ENCODE measurements at places on chromosomes 1 and 21. TPM values are rescaled to one million over a fixed set of nuclear protein-coding genes. Genes with fewer than 3 reads are reported as not detected.
A peak's percentile ranks its signal among the peaks of the same experiment; 100 is the strongest.

FCRLB gene
- 0.53 TPM for total RNA-seq

DNA sequence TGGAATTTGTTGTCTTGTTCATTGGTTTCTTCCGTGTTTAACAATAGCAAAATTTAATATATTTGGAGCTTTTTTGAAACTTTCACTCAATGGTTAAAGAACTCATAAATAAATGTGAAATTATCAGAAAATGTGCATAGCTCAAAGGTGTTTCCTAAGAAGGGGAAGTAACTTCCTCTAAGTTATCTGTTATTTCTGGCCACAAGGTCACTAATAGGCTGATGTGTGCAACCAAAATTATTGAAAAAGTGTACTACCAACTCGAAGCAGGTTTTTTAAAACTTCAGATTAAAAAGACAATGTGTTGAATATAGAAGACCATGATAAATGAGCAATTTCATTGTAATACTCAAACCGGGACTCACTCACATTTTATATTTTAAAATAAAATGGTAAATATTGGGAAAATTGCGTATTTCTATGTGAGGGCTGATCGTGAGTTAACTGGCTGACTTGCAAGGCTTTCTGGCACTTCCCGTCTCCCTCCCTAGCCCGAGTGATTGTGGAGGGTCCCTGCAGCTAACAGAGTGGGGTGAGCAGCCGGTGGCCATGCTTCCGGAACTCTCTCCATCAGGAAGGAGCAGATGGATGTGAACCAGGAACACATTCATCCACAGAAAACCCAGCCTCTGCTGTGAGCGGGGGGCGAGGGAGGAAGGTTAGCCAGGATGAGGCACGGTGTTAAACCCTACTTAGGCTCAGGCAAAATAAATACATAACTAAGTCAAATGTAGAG lies 96.9 kb downstream of the ERG start:
- no peak for DNase-seq

GRCh38 chr1:171981303-171981702 lies 140.0 kb downstream of the DNM3 start:
- DNase-seq = no peak

DNA sequence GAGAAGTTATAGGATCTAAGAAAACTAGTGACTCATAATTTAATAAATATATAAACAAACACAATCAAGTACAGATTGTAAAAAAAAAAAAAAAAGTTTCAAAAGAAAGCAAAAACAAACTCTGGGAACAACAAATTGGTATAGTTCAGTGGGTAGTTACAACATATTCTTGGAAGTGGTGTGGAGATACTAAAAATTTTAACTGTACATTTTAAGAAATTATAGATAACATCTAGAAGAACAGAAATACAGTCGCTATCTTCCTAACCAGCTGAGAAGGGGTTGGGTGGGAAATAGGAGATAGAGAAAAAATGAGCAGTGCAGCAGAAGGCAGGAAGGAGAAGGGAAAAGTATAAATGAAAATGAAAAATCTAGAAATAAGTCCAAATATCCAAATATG lies 70.5 kb downstream of the LRRC8C start:
- no peak for DNase-seq

DNA sequence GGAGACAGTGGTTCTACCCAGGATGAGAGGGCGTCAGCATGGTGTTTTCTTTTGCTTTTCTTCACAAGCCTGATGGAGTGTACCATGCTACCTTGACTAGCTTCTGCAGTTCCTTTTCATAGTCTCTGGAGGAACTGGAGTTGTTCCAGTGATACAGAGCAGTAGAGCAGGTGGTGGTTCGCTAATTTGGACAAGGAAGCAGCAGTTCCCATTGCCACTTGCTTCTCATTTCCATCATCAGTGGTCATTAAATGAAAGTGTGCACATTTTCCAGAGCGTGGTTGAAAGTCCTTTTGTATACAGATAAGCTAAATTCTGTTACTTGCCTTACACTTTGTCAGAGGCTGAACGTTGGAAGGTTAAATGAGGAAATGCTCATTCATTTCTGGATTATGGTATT lies 182.3 kb downstream of the C1orf21 start:
- DNase-seq = no peak

DNA sequence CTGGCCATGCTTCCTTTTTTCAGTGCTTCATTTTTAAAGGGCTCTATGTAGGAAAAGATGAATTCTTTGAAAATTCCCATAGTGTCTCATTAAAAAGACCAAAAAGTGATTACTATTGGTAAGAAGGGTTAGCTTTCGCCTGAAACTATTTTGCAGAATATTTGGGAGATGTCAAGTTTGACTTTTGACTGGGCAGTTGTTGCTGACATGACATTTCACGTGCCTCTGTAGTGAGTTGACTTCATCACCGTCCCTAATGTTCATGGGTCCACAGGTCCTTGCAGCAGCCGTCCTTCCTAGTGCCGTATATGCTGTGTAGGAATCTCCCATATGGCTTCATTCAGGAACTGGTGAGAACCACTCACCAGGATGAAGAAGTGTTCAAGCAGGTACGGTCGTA lies 88.7 kb upstream of the KIF1B start:
- no peak for DNase-seq

AADACL3 gene
- not detected for total RNA-seq

DNA sequence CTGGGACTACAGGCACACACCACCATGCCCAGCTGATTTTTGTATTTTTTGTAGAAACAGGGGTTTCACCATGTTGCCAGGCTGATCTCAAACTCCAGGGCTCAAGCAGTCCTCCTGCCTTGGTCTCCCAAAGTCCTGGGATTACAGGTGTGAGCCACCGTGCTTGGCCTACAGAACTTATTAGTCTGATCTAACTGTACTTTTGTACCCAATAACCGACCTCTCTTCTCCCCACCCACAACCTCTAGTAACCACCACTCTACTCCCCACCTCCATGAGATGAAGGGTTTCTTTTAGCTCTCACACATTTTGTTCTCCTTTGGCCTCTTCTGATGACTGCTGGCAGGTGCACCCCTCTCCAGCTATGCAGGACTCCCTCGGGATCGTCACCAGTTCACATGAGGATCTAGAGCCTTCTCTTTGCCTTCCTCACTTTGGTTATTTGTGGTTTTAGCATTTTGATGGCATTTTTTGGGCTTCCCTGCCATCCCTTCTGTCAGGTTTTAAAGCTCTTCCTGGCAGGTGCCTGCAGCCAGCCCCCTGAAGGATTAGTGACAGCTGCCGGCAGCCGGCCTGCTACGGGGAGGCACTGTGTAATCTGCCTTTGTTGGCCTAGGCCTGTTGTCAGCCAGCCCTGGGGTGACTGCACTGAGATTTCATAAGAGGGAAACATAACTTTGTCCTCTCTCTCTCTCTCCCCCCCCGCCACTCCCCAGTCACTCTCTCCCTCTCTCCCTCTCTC lies 99.8 kb upstream of the ATP1A1 start:
- DNase-seq = peak; percentile 87

DNA sequence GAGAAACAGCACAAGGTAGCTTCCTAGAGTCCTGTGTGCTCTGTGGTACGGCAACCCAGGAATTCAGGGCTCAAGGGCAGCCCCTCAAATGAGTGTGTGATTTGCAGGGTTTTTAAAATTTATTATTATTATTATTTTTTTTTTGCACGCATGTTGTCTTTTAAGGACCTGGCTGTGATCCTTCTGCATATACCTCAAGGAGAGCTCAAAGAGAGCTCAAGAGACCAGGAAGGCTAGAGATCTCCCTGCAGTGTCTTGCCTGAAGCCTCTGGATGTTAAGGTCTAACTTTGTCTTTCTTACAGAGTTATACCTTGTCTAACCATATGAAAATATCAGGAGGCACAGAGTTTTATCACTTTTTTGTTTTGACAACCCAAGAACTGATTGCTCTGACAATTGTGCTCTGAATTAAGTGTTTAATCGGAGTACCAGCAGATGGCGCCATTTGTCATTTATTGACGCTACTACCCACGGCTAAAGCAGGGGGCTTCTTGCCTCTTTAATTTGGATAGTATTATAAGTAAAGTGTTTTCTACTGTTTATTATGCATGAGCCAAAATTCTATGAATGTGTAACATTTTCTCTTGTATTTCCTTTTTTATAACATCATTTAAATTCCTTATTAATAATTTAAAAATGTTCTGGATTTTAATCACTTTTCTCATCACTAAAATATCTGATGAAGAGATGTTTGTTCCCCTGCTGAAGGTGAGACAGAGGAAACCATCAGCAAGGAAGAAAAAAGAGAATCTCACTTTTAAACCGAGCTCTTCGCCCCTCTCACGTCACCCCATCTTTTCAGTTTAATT lies 35.8 kb upstream of the LMO4 start:
- DNase-seq = peak; percentile 50

DNA sequence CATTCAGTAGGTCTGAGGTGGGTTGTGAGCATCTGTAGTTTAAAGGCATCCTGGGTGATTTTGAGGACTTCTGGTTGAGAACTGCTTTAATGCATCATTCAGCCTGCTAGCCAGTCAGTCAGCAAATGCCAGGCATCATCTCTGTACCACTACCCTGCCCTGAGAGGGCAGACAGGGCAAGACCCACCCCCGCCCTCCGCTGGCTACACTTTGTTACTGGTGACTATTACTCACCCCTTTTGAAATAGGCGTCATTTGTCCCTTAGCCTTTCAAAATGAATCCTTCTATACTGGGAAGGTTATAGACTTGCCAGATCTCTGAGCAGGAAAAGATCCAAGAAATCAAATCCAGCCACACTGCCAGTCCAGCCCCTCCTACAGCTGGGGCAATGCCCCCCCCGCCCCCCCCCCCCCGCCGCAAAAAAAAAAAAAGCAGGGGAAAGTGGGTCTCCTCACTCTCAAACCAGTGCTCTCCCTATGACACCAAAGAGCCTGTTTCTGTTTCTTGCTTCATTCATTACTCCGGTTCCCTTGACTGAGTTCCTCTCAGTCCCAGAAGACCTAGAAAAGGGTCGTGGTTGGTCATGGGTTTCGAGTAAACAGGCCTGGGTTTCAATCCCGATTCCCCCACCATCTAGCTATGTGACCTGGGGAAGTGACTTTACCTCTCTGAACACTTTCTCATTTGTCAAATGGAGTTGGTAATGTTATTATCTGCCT lies 4.4 kb downstream of the SELENON start:
- no peak for DNase-seq

GRCh38 chr1:226569879-226570547 lies 21.4 kb downstream of the STUM start:
- no peak for DNase-seq

LDLRAD1 gene
- 0.63 TPM for total RNA-seq
